ENCODE measurements at places on chromosomes 16 and 17.

DNA sequence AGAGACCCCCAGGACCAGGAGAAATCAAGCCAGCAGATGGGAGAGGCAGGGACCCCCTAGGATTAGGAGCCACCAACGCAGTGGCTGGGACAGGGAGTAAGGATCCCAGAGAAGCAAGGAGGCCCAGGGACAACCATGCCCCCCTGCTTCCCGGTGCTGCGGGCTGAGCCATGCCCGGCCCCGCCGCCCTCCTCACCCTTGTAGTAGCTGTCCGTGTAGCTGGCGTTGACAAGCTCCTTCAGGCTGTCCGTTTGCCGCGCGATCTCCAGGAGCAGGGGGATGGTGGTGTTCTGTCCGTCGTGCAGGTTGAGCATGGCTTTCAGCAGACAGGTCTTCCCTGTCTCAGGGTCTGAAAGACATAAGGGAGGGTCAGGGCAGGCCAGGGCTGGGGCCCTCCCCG is 18.4 kb downstream of the TRPV1 start:
- no peak for DNase-seq

- no peak for DNase-seq
Observed at GRCh38 chr17:82338858-82339633, 5.5 kb upstream of the SECTM1 start.

DNA sequence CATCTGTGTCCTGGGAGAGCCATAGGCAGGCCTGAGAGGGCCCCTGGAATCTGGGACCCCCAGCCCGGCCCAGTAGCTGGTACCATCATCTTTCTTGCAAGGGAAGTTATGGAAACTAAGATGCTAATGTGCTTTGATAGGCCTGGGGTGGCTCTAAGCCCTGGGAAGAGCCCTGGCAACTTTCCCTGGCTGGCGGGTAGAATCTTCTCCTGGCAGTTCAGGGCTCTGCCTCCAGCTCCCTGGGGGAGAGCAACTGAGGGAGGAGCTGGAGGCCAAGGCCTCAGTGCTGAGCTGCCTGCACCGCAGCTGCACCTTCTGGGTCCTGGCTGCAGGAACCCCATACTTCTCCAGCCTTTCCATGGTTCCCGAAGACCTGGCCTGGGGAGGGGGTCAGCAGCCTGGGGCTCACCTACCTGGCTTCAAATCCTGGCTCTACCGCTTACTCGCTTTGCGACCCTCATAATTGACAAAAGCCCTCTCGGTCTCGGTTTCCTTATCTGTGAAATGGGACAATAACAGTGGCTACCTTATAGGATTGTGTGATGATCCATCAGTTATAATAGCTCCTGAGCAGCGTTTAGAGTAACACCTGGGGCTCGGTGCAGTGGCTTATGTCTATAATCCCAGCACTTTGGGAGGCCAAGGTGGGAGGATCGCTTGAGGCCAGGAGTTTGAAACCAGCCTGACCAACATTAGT is 333.7 kb downstream of the SEC14L1 start:
- DNase-seq: no peak

GRCh38 chr17:42362245-42362961 is 25.8 kb downstream of the STAT3 start:
- DNase-seq: no peak

GRCh38 chr16:80263848-80264694 is 276.7 kb upstream of the DYNLRB2 start:
- no peak for DNase-seq

DNA sequence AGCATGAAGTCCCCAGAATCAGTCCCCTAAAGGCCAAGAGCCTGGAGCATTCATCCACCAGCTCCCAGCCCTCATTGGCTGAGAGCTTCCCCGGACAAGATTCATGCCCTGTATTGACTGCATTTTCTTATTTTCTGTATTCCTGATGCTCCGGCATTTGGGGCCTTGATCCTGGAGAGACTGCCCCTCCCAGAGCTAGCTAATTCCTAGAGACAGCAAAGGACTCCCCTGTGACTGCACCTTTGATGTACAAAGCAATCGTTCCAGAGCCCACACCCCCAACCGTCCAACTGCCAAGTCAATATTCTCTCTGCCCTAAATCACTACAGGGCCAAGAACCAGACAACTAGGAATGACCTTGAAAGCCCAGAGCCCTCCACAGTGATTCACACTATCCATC is 93.4 kb upstream of the CDH5 start:
- DNase-seq: no peak

- no peak for DNase-seq
Observed at GRCh38 chr16:86598607-86599565, 20.5 kb downstream of the FOXL1 start.

DNA sequence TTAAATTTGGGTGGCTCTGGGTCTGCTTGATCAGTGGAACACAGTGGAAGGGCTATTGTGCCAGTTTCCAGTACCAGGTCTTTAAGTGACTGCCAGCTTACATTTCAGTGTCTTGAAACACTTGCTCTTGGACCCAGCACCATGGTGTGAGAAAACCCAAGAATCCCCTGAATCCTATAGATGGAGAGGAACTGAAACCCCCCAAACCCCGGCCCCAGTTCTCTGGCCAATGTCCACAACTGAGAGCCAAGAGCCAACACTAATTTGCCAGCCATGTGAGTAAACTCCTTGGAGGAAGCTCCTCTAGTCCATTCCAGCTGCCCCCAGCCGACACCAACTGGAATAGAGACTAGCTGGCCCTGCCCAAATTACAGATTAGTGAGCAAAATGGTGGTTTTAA is 2.4 kb upstream of the ARL2BP start:
- DNase-seq: no peak

DNA sequence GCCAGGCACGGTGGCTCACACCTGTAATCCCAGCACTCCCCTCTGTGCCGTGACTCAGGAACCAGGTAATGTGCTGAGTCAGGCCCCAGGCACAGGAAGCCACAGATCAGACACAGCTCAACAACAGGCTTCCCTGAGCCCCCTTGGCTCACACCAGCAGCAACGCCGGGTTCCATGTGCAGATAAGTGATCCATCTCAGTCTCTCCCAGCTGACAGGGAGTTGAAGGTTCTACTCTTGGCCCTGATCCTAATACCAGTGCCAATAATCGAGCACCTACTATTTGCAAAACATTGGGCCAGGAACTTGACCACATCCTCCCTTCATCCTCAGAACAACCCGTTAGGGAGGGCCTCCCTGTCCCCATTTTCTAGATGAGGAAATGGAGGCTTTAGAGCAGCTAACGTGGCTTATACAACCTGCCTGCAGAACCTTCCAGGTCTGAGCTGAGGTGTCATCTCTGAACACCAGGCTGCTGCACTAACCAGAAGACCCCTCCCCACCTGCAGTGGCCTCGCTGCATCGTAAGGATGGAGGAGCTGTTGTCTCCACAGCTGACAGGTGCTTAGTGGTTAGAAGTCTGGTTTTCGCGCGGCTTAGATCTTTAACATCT is 64.8 kb upstream of the AMZ2 start:
- peak; percentile 43 for DNase-seq

GRCh38 chr16:53583401-53583800 is 80.4 kb upstream of the AKTIP start:
- DNase-seq: no peak

DNA sequence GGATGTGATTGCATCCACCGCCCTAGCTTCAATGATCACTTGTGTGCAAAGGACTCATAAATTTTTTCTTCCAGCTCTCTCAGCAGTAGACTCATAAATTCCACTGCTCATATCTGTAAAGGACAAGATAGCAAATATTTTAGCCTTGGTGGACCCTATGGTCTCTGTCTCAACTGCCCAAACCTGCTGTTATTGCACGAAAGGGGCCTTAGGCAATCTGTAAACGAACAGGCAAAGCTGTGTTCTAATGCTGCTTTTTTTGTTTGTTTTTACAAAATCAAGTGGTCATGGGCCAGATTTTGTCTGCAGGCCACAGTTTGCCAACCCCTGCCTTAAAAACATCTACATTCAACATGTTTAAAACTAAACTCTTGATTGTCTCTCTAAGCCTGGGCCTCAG is 34.1 kb downstream of the FAM20A start:
- DNase-seq: no peak

GRCh38 chr17:7243453-7243729 is 1.1 kb upstream of the GABARAP start:
- no peak for DNase-seq

- no peak for DNase-seq
Observed at GRCh38 chr17:74466111-74466827, at the start of gene CD300A. TSS of gene CD300A (plus strand) at chr17:74466634. CDS start at chr17:74466704, 70 bp downstream.

GRCh38 chr16:67558859-67559258 is 3.5 kb upstream of the CTCF start:
- DNase-seq: no peak

- DNase-seq: no peak
Observed at GRCh38 chr16:87692756-87693155, 73.0 kb downstream of the KLHDC4 start.

GRCh38 chr17:75816693-75817092 is 27.5 kb downstream of the UNC13D start:
- no peak for DNase-seq

GRCh38 chr17:58785097-58785496 is 29.4 kb downstream of the PPM1E start:
- DNase-seq: no peak

DNA sequence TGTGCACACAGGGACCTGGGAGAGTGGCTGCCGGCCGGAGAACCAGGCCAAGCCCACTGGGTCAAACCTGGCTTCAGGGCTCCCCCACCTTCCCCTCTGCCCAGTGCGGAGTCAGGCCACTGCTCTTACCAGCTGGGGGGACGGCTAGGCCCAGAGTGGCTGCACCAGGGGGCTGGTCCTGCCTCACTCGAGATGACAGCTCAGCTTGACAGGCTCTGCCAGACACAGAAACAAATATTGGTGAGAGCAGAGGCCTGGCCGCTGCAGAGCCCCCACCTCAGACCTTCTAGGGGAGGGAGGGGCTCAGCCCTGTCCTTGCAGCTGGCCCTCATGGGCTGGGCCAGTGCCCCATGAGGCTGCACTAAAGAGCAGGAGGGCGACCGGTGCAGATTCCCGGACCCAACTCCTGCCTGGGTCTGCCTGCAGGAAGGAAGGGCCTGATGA is 4.5 kb downstream of the NUDT16L1 start:
- no peak for DNase-seq

- DNase-seq: no peak
Observed at GRCh38 chr17:58039975-58040374, 32.9 kb upstream of the SRSF1 start.

DNA sequence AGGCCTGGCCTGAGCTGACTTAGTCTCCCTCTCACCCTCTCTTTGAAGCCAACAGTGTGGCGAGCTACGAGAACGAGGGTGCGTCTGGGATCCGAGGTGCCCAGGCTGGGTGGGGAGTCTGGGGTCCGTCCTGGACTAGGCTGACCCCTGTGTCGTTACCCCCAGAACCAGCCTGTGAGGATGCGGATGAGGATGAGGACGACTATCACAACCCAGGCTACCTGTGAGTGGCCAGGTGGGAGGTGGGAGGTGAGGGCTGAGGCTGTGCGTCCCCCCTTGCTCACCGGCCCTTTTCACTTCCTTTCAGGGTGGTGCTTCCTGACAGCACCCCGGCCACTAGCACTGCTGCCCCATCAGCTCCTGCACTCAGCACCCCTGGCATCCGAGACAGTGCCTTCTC is 1.6 kb downstream of the LAT start:
- DNase-seq: no peak

- DNase-seq: no peak
Observed at GRCh38 chr17:40373324-40373723, 8.8 kb upstream of the GJD3 start.

- no peak for DNase-seq
Observed at GRCh38 chr17:49473900-49474751, 21.0 kb upstream of the NGFR start.

DNA sequence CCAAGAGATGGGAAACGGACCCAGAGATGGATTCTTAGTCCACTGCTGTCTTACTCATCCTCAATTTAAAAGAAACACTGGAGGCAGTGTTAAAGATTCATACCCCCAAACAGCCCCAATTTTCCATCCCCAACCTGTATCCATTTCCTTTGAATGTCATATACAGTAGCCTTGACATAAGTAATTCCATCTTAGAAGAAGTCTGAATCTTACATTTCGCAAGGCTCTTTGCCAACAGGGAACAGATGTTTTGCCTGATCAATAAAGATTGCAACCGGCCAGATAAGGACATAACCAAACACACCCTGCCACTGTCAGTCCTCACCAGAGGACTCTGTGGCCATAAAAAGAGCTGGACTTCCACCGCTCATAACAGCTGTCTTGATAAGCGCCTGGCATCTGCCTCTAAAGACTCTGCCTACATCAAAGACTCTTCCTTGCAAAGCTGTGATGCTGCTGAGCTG is 59.0 kb upstream of the MED9 start:
- no peak for DNase-seq

DNA sequence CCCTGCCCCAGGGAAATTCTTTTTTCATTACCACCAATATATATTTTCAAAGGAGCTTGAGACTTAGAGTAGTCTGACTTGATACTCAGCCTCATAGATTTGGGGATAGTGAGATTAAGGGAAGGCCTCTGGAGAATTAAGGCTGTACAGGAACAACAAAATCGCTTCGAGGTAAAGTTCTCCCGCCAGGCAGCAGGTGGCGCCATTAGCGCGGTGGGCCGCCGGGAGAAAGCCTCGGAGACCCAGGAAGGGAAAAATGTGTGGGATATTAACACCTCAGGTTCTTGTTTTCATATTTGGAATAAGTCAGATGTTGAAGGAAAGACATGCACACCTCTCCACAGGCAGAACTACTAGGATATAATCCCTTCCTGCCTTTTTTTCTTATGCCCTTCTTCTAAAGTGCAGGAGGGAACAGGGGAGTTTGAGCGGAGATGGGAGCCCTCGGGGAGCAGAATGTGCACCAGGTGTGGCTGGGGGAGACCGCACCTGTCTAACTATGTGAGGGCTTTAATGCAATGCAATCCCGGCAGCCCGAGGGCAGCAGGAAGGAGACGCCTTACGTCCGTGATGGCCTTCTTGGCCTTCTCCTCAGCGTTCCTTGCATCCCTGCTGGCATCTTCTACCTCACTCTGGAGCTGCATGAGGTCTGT is 25.9 kb downstream of the MYH3 start:
- peak; percentile 13 for DNase-seq

- no peak for DNase-seq
Observed at GRCh38 chr17:14940938-14941265, 324.2 kb downstream of the PMP22 start.

DNA sequence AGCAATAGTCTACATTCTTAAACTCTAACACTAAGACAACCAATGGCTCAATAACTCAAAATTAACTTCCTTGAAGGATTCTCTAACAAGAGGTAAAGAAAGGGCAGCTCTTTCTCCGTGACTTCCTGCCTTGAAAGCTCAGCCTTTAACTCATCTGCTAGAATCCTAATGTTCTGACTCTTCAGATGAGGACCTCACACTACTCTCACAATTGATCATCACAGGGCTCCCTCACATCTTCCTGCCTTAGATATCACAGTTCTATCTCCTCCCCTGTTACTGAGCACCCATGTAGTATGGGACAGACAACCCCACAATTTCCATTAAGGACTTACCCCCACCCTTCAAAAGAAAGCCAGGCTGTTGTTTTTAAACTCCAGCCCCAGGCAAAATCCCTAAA is 33.5 kb downstream of the SMURF2 start:
- no peak for DNase-seq

DNA sequence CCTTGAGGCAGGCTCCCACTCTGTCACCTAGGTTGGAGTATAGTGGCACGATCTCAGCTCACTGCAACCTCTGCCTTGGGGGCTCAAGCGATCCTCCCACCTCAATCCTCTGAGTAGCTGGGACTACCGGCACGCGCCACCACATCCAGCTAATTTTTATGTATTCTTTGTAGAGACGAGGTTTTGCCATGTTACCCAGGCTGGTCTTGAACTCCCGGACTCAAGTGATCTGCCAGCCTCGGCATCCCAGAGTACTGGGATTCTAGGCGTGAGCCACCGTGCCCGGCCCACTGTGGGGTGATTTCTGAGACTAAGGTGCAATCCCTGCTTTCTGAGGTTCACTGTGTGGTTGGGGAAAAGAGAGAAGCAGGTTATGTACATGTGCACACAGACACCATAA is 12.0 kb upstream of the SLC12A3 start:
- DNase-seq: no peak

All from activated T-cell treated with anti-CD3 and anti-CD28 coated beads for 1 hour (primary cell).